ENCODE measurements at places on chromosomes 3 and 15. TPM values are rescaled to one million over a fixed set of nuclear protein-coding genes. Genes with fewer than 3 reads are reported as not detected.

- no peak for DNase-seq
These were observed 337.5 kb downstream of the GAP43 start for GRCh38 chr3:115960799-115961198.

DNA sequence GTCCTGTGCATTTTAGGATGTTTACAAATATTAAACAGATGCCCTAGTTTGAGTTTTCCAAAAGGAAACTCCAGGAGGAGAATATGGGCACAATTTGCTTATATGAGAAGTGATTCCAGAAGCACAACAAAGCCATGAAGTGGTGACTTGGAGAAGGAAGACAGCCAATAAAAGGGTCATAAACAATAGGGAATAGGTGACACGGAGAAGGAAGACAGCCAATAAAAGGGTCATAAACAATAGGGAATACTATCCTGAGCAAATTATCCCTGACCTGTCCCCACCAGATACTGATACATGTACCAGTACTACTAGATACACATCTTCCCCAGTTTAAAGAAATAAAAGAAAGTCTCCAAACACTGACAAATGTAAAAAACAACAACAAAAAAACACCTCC lies 663.6 kb downstream of the GBE1 start:
- DNase-seq: no peak

DNA sequence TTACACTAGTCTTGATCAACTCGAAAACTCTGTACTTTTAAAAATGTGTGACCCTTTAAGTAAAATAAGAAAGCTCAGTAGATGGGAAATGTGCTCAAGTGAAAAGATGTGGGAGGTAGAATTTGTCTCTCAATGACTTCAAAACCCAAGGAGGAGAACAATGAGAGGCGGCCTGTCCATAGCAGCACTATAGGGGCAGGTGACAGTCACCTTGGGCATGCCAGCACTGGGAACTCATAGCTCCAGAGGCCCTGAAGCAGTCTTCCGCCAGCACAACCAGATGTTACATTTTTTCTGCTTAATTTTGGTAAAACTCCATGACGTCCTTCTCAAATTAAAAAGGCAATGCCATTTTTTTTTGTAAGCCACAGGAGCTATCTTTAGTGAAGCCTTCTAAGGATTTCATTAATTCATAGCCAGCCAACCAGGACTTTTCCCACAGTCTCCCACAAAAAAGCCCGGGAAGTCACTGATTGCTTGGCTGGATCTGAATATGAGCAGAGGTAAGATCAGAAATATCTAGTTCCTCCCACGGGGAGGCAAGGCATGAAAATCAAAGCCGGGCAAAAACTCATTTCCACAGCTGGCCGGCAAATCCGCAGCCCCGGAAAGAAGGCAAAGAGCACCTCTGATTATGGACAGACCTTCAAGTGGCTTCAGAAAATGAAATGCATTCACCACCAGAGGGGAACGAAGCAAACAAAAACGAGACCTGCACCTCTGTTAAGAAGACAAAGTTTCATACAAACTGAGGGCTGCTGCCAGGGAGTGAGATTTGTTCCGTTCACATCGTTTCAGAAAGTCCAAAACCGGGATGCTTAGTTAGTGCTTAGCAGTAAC lies 10.5 kb downstream of the IL17RD start:
- DNase-seq: no peak

DNA sequence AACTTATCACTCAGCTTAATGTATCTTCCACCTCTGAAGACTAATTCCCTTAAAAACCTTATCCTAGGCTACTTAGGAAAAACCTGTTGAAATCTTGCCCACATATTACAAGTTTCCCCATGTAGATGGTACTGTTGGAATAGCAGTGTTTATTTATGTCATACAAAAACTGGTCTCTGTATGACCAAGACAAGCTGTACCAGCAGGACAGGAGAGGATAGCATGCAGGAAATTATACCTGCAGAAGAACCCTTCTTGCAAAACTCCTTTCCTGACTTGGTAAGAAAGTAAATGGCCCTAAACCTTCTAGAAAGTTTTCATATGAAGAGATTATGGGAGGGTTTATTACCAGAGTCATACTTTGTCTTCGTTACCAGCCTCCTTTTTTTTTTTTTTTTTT lies 25.3 kb upstream of the RNF111 start:
- DNase-seq: no peak

DNA sequence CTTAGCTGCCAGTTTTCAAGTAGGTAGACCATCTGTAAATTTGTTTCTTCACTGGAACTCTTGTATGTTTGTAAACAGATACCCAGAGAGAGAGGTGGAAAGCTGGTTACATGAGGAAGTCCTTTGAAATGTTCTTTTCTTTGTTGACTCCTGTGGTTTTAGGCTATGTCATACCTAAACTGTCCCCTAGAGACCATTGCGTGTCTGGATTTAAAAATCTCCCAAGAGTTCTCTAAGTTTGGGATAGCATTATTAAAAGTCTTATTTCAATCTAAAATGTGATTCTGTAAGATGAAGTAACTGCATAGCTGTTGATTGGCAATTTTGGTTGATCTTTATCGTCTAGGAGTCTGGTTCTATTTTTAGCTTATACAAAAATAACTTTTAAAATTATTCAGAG lies 127.2 kb downstream of the GHSR start:
- DNase-seq: no peak

DNA sequence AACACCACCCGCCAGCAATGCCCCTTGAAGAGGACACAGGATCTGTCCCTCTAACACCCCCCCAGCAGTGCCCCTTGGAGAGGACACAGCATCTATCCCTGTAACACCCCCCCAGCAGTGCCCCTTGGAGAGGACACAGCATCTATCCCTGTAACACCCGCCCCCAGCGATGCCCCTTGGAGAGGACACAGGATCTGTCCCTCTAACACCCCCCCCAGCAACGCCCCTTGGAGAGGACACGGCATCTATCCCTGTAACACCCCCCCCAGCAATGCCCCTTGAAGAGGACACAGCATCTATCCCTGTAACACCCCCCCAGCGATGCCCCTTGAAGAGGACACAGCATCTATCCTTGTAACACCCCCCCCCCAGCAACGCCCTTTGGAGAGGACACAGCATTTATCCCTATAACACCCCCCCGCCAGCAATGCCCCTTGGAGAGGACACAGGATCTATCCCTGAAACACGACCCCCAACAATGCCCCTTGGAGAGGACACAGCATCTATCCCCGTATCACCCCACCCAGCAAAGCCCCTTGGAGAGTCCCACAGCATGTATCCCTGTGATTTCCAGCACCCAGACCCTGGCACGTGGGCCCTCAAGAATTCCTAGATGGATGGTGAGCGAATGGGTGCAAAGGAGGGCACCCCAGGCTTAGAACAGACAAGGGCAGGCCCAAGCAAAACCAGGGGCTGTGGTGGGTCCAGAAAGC lies 26.9 kb downstream of the TNK2 start:
- no peak for DNase-seq

DNA sequence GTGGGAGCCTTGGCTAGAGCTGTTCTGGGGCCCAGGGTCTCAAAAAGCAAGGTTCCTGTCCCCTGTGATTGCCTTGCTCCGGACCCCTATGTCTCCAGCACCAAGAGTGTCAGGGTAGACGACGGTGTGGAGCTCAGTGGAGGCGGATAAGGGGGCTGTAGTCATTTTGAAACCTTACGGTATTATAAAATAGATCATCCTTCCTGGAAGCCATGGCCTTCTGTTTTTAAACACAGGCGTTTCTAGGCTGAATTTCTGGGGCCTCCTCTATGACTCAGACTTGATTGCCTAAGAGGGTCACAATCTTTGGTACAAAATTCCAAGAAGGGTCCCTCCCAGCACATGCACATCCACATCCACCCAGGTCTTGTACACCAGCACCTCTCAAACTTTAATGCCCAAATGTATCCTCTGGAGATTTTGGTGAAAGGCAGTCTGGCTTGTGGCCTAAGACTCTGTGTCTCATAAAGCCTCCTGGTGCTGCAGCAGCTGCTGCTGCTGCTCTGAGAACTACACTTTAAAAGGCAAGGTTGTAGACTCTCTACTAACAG lies 70.5 kb upstream of the XCR1 start:
- no peak for DNase-seq

DNA sequence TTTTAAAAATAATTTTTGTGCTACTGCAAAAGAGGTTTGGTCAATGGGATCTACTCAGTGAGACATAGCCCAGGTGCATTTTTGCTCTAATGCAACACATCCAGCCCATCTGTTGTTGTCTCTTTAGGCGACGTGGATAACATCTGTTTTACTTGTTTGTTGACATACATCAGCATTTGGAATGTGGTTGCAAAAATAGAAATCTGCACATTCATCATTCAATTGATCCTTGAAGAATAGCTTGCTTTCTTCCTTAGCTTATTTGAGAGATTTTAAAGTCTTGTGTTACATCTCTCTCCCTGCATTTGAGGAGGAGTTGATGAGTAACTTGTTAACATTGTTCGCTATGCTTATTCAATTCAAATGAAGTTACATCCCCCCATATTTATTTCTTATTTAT lies 1202.3 kb downstream of the NSUN3 start:
- DNase-seq: no peak

DNA sequence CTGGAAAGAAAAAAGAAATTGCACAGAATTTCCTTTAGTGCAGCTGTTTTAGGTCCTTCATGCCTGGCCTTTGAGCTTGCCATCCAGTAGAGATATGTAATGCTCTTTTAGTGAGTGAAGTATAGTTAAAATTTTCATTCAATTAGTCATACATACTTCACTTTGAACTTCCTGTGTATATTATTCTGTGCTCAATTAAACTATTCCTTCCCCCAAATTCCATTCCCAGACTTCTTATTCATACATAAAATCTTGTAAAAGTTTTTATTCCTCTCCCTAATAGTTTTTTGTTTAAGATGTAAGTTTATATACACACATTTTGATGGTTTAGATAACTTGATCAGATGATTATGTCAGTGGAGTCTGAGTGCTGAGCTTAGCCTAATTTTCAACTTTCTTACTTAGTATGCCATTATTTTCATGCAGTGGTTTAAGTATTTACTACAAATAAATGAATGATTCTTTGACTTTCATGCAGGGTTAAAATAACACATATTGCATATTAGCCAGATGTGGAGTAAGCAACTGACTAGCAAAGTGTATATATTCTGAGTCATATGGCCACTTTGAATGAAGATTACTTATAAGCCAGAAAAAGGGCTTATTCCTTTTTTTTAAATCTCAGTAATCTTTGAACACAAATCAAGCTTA lies 42.5 kb upstream of the ABHD10 start:
- DNase-seq: peak; percentile 89

GRCh38 chr3:136802481-136802996 lies 16.4 kb upstream of the SLC35G2 start:
- DNase-seq: peak; percentile 12

GRCh38 chr3:40719660-40720287 lies 195.0 kb downstream of the ZNF621 start:
- DNase-seq: peak; percentile 67

Gene B2M
- total RNA-seq: 608 TPM

Gene P3H2
- 11.4 TPM for total RNA-seq

Gene CNTN3
- total RNA-seq: not detected

Gene ALG1L2
- total RNA-seq: not detected
